ENCODE measurements at places on chromosomes 12 and 14. TPM values are rescaled to one million over a fixed set of nuclear protein-coding genes. Genes with fewer than 3 reads are reported as not detected.

Gene PPP1R1A
- total RNA-seq: 0.23 TPM

DNA sequence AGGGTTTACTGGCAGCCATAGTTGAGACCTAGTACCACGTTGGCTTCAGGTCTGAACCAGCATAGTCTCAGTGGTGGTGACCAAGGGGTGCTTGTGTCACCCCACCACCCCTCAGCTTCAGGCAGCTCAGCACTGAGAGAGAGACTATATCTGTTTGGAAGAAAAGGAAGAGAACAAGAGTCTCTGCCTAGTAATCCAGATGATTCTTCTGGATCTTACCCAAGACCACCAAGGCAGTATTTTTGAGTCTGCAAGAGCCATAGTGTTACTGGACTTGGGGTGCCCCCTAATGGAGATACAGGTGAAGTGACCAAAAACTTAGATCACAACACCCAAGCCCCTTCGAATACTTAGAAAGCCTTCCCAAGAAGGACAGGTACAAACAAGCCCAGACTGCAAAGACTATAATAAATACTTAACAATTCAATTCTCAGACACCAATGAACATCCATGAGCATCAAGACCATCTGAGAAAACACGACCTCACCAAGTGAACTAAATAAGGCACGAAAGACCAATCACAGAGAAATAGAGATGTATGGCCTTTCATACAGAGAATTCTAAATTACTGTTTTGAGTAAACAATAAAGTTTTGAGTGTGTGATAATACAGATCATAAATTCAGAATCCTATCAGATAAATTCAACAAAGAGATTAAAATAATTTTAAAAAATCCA, 107.0 kb downstream of the HELB start:
- no peak overlapping the region for H3K4me3 ChIP-seq
- peak; percentile 8 for DNase-seq
- no peaks in the 10 kb centered on the region for H3K36me3 ChIP-seq
- no peak overlapping the region for H3K27ac ChIP-seq
- H3K4me1 ChIP-seq: no peaks in the 10 kb centered on the region

- H3K4me1 ChIP-seq: no peaks in the 10 kb centered on the region
- H3K27me3 ChIP-seq: no peaks in the 10 kb centered on the region
- no peak overlapping the region for H3K27ac ChIP-seq
- DNase-seq: no peak
- no peak overlapping the region for H3K4me3 ChIP-seq
- no peaks in the 10 kb centered on the region for H3K36me3 ChIP-seq
Observed at GRCh38 chr12:19894803-19895202, 455.5 kb downstream of the AEBP2 start.

DNA sequence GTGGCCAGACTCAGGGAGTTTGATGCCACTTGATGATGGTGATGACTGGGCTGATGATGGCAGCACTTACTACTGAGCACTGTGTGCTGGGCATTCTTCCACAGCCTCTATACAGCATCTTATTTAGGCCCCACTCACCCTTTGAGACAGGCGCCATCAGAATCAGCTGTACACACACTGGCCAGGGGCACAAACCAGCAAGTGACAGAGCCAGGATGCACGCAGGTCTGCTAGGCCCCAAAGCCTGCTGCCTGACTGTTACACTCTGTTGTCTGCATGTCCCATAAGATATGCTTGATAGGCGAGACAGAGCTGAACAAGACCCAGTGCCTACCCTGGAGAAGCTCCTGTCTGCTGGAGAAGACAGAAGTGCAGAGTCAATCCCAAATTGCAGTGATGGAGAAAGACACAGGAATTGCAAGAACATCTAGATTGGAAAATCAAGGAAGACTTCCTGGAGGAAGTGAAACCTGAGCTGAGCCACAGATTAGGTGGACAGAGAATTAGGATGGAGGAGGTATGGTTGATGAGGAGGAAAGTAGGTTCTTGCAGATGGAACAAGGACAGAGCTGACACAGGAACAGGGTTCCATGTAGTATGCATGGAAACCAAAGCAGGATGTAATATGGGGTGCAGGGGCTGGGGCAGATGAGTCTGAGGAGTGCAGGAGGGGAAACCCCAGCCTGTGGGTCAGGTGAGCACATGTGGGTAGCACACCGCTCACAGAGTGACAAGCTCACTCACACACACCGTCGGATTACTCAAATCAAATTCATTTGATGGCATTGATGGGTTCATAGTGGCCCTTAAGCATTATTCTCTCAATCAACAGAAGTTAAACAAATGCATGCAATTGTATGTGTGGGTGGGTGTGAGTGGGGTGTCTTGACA, 117.3 kb downstream of the BEGAIN start:
- no peak for DNase-seq
- H3K27me3 ChIP-seq: no peaks in the 10 kb centered on the region
- no peak overlapping the region for H3K4me3 ChIP-seq
- H3K27ac ChIP-seq: peak overlapping the region; percentile 88
- H3K4me1 ChIP-seq: peaks cover 34% of the 10 kb centered on the region

Gene GZMH
- total RNA-seq: not detected

- H3K36me3 ChIP-seq: no peaks in the 10 kb centered on the region
- H3K27me3 ChIP-seq: no peaks in the 10 kb centered on the region
Observed at GRCh38 chr12:122834104-122834920, 945 bp upstream of the HIP1R start.

Gene ALDH2
- 9.0 TPM for total RNA-seq

Gene PYGL
- total RNA-seq: 23.0 TPM

GRCh38 chr14:105432657-105433056, 13.0 kb downstream of the MTA1 start:
- H3K4me1 ChIP-seq: peaks cover 3% of the 10 kb centered on the region
- H3K27me3 ChIP-seq: no peaks in the 10 kb centered on the region
- no peaks in the 10 kb centered on the region for H3K36me3 ChIP-seq
- DNase-seq: no peak
- H3K27ac ChIP-seq: no peak overlapping the region

- no peak overlapping the region for H3K27ac ChIP-seq
- H3K4me1 ChIP-seq: no peaks in the 10 kb centered on the region
- no peaks in the 10 kb centered on the region for H3K27me3 ChIP-seq
- no peak for DNase-seq
- no peaks in the 10 kb centered on the region for H3K36me3 ChIP-seq
- H3K4me3 ChIP-seq: no peak overlapping the region
Observed at GRCh38 chr12:31005944-31006361, 67.7 kb upstream of the DDX11 start.

All from Panc1 (cell line).